ENCODE measurements at places on chromosomes 12 and 14.

DNA sequence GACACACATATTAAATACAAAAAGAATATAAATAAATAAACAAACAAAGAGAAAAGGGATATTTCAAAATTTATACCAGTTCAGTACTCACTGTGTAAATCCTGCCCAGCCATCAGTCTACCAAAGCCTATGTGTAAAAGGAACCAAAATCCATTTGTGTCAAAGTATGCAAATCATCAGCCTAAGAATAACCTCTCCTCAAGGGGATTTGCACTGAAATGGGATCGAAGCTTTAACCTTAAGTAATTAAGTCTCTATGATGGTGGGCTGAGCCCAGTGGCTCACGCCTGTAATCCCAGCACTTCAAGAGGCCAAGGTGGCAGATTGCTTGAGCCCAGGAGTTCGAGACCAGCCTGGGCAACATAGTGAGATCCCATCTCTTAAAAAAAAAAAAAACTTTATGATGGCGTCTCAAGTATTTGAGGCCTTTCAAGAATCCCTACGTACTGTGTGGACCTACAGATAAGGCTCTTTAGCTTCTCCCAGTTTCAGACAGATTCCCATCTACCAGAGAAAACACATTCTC, 57.8 kb upstream of the METAP2 start:
- DNase-seq, result no peak

DNA sequence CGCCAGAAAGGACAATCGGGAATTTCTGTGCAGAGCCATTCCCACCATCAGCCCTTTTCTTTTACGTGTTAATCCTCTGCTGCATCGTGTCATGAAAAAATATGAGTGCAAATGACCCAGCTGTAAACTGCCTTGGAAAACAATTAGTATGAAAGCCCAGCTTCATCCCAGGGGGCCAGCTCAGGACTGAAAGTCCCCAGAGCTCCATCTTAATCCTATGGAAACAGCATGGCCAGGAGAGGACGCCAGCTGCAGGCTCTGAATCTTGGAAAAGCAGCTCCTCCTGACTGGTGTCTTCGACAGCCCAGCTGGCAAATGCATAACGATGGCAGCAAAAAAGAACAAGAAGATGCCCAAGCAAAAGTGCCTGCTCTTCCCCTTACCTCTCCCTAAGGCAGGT, 191.5 kb downstream of the NTF3 start:
- no peak for DNase-seq

- no peak for DNase-seq
Observed at GRCh38 chr14:60819575-60819974, 85.0 kb downstream of the MNAT1 start.

DNA sequence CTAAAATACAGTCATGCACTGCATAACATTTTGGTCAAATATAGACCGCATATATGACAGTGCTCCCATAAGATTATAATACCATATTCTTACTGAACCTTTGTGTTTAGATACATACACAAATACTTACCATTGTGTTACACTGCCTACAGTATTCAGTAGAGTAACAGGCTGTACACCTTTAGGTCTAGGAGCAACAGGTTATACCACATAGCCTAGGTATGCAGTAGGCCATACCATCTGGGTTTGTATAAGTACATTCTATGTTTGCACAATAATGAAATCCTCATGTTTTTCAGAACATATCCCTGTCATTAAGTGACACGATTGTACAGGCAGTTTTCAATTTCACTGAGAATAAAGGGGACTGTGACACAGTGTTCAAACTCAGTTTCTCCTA, 22.3 kb downstream of the KDM5A start:
- no peak for DNase-seq

DNA sequence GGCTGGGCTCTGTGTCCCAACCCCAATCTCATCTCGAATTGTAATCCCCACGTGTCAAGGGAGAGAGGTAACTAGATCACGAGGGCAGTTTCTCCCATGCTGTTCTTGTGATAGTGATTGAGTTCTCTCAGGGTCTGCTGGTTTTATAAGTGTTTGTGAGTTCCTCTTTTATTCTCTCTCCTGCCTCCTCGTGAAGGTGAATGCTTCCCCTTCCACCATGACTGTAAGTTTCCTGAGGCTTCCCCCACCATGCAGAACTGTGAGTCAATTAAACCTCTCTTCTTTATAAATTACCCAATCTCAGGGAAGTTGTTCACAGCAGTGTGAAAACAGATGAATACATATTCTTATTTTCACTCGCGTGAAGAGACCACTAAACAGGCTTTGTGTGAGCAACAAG, 148.2 kb downstream of the TMEM30B start:
- no peak for DNase-seq

DNA sequence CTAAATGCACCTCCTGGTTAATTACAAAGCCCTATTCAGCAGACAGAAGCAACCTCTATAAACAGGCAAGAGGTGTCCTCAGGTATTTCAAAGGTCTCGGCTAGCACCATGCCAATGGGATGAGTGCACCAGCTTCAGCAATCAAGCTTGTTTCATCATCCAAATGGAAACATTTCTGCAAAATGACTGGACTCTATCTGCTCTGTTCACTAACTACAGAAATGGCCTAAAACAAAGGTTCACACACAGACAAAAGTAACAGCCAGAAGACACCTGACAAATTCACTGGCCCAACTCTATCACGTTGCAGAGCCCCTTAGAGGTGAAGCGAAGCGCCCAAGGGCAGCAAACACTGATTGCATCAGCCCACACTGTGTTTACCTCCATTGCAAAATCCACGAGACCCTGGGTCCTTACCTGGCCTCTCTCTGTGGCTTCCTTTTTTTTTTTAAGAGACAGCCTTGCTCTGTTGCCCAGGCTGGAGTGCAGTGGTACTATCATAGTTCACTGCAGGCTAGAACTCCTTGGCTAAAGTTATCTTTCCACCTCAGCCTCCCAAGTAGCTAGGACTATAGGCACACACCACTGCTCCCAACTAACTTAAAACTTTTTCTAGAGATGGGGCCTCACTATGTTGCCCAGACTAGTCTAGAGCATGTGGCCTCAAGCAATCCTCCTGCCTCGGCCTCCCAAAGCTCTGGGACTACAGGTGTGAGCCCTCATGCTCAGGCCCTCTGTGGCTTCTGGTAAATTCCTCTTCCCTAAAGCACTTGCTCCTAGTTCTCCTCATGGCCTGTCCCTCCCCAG, 8.5 kb upstream of the SYNE3 start:
- DNase-seq, result no peak

GRCh38 chr14:68783408-68784225, 9.2 kb downstream of the ZFP36L1 start:
- no peak for DNase-seq

DNA sequence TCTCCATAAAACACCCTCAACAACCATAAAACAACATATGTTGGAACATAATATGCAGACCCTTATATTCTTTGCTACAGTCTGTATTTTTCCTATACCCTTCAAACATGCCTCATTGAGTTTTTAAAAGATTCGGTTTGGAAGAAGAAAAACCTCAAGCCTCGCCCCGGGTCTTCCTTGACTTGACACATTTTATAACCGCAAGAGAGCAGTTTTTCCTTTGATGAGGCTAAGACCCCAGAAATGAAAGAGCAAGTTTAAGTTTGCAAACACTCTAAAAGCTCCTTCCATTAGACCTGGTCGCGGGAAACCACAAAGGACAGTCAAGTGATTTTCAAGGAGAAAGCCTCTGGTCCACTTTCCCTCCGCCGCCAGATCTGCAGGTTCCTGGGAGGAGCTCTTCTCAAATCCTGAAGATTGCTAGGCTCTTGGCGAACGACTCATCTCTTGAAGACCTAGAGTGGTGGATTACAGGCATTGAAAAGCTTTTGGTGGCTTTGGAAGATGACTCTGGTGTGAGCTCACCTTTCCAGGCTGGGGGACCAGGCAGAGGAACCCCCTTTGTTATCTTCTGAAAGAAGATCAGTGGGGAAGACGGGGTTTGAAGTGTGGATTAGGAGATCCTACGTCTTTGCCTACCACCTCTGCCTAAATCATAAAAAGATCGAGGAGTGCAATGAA, at the start of gene ASCL4:
TSS of gene ASCL4 (plus strand) at position 356 of the 681 bp plus-strand sequence. CDS start 515 bp downstream, outside the sequence.
- no peak for DNase-seq

GRCh38 chr12:89179983-89180382, 172.3 kb downstream of the DUSP6 start:
- no peak for DNase-seq

DNA sequence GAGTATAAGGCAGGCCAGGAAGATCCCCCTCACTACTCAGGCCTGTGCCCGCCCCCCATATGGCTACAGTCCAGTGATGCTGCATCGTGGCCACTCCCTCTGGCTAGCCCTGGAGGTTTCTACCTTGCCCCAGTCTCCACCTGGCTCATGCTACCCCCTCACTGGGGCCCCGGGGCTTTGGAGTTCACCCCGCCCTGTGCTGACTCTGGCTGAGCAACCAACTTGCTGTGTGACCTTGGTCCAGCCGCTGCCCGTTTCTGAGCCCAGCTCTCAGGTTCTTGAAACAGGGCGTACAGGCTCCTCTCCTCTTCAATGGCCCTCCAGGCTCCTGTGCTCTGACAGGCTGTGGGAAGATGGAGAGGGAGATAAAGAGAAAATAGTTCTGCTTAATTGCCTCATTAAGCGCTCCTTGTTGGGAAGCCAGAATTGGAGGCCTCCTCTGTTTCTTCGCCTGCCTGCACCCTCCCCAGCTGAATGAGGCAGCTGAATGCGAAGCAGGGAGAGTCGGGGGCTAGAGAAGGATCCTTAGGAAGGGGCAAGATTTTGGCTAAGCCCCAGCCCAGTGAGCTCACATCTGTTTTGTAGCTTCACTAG, 138.2 kb upstream of the NCOR2 start:
- no peak for DNase-seq

DNA sequence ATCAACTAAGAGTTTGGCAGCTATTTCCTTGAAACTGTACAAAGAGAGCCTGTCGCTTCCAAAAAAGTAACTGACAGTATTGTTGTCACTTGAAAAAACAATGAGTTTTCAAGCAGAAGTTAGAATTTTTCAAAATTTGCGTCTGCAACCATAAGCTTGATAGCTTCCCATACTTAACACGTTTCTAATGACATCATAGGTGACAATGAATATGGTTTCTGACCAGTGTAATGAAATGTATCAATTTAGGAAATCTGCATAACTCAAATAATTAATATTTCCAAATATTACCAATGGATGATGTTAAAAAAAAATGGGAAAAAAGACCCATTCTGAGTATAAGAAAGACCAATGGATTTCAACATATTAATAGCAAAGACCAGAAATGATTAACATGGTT, 165.4 kb upstream of the CRY1 start:
- no peak for DNase-seq

DNA sequence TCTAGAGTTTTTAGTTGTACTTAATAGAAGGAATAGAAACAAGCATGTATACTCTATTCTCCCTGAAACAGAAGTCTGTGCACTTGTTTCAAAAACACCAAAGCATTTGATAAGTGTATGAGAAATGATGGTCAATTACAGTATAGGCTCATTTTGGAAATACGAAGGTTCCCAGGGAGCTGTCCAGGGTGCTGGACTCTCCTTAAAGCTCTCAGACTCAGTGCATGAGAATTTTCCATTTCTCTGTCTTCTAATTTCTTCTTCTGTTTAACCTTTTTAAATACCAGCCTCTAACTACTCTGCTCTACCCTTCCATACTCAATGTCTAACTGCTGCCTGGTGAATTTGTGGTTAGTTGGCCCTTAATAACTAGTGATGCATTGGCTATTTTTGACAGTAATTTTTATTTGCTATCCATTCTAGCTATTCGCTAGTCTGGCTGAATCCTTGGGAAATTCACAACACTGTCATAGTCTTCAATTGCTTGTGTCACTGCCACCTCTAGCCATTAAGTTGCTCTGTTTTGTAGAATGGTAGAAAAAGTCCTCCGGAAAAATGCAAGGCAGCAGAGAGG, 229.2 kb downstream of the NRXN3 start:
- DNase-seq, result no peak

DNA sequence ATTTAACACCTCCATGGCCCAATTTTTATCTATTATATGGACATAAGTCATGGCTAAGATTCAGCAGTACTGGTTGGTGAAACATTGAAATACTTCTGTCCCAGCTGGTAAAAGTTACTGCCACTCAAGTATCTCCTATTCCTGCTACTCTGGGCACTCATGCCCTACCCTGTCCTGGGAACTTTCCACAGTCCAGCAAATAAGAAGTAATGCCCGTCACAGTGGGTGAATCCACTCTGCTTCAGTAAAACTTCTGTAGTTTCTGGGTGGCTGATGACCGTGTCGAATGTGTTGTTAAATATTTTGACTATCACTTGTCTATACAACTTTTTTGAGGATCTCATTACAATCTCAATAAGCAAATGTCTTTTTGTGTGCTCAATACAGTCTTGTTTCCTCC, 209.3 kb upstream of the IGF1 start:
- DNase-seq, result no peak

- no peak for DNase-seq
Observed at GRCh38 chr14:83975841-83976770, 1553.8 kb upstream of the FLRT2 start.

DNA sequence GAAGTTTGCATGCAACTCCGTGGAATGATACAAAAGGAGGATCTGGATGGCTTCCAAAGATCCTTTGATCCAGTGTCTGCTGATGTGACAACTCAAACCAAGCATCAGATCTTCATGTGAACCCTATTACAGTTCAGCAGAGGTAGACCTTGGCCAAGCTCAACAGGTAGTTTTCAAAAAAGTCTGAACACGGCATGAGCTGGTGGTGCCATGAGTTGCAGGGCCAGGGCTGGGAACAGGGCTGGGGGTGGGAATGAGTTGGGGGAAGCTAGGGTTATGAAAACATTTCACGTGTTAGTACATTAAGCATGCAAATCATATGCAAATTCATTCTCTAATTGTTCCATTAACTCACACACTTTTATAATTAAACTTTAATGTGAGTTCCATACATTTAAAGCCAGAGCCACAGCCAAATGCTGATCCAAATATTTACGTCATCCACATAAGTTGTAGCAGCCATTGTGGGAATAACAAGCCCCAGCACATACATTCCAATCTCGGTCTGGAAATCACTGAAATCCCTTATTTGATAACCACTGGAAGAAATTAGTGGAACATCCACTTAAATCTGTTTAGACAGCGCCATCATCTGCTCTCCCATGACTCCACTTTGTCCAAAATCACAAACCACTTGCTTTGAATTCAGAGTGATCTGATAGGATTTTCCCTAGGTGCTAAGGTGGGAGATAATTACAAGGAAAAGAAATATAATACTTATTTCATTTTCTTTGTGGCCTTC, 158.5 kb downstream of the APAF1 start:
- no peak for DNase-seq

DNA sequence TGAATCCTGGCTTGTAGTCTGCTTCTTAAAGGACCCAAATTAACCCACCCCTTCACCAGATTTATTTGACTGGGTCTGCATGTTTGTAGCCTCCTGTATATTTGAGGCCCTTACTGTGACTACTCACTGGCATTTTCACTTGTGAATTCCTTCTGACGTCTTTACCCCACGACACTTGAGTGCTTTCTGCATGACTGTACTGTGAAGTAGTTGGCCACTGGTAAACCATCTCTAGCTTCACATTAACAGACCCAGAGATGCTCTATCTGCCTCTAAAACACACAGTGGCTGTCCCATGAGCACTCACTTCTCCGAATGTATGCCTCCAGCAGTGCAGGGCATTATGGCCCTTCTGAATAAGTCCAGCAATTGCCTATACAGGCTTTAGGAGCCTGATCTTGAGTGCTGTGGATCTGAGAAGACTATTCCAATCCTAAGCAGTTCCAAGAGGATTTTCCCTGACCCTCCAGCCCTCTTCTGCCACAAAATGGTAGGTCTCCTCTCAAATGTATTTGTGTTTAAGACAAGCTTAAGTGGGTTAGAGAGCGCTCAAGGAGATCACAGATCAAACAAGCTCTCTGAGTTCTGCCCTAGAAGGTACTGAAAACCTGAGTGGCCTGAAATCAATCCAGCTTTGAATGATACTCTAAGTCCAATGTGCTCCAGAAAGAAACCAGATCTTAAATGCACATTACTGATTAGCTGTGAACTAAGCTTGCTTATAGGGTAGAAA, 534.7 kb downstream of the RPS29 start:
- no peak for DNase-seq

Measured in stimulated activated CD8-positive, alpha-beta memory T cell treated with anti-CD3 and anti-CD28 coated beads, Interleukin-4, amount 100 ng/mL, for 1 hour (primary cell).